ENCODE measurements at places on chromosomes 7 and 10.

DNA sequence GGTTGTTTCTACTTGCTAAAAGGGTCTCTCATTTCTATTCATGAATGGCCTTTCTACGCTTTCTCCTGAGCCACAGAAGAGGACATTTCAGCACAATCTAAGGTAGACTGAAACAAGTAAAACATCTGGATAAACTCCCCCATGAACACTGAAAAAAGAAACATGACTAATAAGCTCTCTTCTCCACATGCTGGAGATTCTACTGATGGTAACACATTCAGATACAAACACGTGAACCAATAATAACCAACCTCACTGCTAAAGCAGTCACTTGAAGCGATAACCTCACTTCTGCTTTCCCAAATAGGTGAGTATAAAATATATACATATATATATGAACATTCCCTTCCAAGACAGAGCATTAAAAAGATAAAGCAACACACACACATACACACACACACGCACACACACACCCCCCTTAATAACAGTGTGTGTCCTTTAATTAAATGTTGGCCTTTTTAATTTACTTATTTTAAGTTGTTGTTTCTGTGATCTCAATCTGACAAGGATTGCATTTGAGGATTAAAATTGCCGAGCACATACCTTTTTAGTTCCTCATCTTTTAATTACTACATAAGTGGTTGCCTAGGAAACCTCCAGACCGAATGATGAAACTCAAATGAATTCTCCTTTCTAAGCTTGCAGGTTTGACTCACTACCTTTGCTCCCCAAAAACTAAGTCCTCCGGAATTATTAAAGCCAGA is 292.4 kb upstream of the KLF14 start:
- no peak for DNase-seq

DNA sequence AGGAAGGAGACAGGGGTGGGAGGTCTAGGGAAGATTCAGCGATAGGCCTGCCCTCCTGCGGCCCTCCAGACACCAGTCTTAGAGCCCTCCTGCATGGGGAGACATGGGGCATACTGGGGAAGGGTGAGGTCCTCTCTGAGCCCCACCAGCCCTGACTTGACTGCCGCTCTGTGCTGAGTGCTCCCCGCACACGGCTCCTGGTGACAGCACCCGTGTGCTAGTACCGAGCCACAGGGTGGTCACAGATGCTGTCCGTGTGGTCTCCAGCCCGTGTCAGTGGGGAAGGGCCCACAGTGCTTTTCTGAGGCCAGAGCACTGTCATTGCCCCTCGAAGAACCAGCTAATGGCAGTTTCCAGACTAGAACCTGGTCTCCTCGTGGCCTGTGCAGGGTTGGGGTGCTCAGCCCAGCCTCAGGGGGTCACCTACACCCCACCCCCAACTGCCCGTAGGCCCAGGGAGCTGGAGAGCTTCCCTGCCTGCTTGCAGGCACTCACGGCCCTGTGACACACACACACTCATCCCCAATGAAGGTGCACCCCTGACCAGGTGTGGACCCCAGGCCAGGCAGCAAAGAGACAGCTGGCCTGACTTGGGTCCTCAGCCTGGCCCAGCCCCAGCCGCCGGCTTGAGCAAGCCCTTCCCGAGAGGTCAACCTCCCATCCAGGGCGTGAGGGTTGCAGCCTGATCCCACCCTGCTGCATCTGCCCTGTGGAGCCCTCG is 86.0 kb upstream of the RET start:
- DNase-seq: no peak

GRCh38 chr7:41693150-41693997 is 9.5 kb downstream of the INHBA start:
- DNase-seq: no peak

GRCh38 chr10:61899997-61900828 is 1.3 kb upstream of the ARID5B start:
- peak; percentile 87 for DNase-seq

DNA sequence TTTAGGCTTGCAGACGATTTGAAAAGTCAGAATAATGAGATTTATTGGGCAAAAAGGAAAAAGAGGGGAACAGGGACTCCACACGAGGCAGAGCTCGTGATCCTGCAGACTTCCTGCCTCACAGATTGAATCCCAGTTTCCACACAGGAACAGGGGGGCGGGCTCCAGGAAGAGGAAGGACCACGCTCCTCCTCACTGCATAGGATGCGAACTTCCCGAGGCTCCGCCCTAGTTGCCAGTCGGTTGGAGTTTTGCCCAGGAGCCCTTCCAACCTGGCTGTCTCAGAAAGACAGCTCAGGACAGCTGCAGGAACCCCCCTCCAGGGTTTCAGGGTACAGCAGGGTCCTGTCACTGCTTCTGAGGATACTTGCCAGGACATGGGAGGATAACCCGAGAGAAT is 488.3 kb upstream of the ADARB2 start:
- no peak for DNase-seq

DNA sequence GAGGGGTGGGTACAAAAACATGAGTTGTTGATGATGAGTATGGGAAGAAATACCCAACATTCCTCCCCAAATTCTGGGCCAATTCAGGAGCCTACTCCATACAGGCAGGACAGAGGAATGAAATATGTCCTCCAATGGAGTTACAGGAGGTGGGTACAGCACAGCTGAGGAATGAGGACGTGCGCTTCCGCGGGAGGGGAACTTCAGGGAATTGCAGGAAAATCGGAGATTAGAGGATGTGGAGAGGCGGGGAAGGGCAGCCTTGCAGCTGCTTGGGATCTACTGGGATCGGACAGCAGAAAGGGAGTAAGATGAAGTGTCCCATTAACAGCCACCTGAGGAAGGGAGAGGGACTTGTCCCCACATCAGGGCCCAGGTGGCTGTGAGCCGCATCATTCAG is 50.2 kb downstream of the PDIA4 start:
- no peak for DNase-seq

DNA sequence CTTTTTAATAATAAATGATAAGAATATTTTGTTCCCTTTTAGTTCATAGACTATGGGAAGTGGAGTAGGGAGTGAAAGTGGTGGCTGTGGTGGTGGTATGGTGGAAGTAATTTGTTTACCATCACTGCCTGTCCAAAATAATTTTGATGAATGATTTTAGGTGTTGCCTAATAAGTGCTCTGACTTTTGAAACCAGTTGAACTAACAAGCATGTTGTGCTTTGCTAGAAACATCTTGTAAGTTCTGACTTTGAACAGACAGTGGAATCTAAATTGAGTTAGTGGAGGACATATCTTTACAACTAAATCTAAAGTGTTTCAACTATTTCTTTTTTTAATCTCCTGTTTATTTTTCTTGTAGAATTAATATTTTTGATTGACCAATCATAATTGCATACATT is 49.7 kb downstream of the ZEB1 start:
- no peak for DNase-seq

DNA sequence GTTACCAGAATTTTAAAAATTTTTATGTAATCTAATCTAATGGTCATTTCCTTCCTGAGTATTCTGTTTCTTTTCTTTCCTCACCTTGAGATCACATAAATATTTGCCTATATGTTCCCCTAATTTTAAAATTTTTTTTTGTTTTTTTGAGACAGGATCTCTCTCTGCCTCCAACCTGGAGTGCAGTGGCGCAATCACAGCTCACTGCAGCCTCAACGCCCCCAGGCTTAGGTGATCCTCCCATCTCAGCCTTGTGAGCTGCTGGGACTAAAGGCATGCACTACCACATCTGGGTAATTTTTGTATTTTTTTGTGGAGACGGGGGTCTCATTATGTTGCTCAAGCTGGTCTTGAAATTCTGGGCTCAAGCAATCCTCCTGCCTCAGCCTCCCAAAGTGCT is 4.1 kb upstream of the PROSER2 start:
- DNase-seq: no peak

- no peak for DNase-seq
Observed at GRCh38 chr10:71268247-71268691, 50.8 kb upstream of the SLC29A3 start.

- DNase-seq: no peak
Observed at GRCh38 chr7:116259871-116260440, 49.6 kb downstream of the TES start.

DNA sequence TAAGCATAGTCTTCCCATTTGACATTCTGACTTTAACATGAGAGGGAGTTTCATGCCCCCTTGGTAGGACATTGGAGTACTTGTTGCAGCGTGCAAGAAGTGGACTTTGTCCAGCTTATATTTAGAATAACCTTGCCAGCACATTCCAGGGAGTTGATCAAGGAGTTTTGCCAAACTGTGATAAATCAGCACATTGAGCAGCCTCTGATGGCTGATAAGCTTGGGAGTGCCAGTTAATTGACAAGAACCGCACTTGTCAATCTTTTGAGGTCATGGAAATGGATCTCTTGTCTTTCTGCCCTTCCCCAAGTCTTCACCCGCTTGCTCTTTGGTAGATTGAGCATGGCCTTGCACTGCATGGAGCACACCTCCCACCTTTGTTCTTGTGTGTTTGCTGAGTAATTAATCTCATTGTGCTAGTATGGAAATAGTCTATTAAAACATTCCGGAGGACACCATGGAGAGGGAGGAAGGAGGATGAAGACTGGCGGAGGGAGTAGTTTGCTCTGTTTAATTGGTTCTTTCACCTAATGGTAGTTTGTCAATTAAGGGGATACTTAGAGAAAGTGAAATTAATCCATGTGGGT is 668.5 kb upstream of the GALNT17 start:
- DNase-seq: no peak

GRCh38 chr10:68166871-68167585 is 57.7 kb downstream of the MYPN start:
- DNase-seq: no peak

GRCh38 chr7:36472141-36472729 is 82.6 kb downstream of the ANLN start:
- no peak for DNase-seq

DNA sequence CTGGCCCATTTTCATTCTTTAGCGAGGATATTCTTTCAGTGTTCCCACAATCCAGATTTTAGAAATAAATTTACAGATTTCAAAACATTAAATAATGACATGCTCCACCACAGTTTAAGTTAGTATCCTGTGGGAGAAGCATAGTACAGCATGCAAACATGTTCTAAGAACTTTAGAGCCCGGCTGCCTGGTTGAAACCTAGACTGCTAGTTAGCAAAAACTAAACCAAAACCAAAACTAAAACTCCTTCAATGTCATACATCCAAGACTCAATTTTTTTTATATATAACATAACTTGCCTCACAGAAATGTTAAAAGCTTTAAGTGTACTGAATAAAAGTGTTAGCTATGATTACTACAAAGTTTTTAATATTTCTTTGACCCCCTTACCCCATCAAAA is 17.0 kb downstream of the TRA2A start:
- no peak for DNase-seq

DNA sequence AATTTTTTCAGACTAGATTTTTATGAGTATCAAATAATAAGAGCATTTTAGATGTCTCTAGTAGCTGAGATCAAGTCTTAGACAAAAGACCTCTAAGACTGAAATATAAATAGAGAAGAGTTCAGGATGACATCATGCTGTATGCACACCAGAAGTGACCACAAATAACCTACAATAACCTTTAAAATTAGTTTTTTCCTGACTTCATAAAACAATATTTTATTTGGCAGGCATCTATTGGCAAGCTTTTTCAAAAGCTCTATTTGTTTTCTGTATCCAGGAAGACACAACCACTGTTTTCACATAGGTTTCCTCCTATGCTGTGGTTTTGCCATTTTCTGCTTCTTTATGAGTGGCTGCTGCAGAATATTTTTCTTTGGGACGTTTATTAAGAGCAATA is 359.1 kb downstream of the CRPPA start:
- no peak for DNase-seq

- DNase-seq: no peak
Observed at GRCh38 chr10:59234816-59235429, 58.5 kb downstream of the PHYHIPL start.

DNA sequence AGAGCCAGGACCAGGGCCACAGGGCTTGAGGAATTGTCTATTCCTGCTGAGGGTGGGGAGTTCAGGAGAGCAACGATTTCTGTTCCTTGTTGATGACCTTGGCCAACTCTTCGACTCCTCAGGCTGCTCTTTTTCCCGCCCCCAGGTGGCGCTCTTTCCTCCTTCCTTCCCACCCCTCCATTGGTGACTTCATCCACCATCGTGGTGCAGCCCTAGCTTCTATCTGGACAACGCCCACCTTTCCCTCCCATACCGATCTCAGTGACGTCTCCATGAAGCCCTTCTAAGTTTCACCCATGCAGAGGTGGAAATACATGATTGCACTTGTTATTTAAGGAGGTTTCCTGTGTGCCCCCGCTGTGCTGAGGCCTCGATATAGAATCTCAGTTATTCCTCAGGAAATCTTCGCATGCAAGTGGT is 22.1 kb upstream of the CARD11 start:
- peak; percentile 51 for DNase-seq

GRCh38 chr10:112282086-112282485 is 1.1 kb upstream of the TECTB start:
- no peak for DNase-seq

GRCh38 chr7:129394101-129394500 is 40.1 kb upstream of the STRIP2 start:
- DNase-seq: no peak

DNA sequence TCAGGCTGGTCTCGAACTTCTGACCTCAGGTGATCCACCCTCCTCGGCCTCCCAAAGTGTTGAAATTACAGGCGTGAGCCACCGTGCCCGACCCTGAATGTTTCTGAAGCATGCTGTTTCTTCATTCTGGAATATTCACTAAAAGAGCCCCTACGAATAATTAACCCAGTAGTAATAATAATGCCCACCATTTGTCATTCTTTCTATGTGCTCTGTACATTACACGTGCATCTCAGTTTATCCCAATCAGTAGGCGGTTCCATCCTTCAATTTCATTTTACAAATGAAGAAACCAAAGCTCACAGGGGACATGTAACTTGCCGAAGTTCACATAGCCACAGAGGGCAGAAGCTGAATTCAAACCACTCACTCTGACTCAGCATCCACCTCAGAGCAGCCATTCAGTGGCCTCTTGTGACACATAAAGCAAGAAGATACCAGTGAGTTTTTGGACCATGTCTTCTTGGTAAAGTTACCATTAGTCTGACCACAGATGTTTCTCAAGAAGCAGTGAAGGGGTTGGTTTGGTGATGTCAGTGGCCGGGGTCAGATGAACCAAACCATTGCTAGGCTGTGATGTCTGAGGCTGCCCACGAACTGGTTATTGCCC is 71.9 kb upstream of the DUSP5 start:
- DNase-seq: no peak

- no peak for DNase-seq
Observed at GRCh38 chr7:17773289-17773626, 167.0 kb downstream of the SNX13 start.

DNA sequence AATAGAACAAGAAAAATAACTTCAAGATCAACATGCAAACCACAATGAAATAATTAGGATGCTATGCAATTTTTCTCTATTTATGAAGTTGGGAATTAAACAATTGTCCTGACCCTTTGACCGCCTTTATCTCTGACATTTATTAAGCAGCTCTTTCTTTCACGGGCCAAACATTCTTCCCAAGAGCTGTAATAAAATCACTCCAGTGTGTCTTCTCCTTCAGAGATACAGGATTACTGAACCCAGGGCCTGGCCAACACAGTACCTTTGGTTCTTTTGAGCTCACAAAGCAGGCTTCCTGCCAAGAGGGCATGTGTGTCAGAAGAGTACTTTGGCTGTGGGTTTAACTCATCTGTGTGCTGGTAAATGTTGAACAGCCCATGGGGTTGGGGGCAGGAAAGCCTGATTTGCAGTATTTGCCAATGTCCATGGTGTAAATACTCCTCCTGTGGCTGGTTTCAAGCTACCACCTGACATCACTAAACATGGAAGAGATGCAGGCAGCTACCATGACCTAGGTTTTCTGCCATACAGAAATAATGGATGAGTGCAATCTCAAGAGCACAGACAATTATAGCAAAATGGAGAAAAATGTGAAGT is 121.7 kb downstream of the FANK1 start:
- no peak for DNase-seq

Measured in NCI-H748 treated with DMSO at 0.1 percent for 48 hours (cell line).